HTR-8/SVneo (cell line): ENCODE measurements at places on chromosomes 6 and 20.

DNA sequence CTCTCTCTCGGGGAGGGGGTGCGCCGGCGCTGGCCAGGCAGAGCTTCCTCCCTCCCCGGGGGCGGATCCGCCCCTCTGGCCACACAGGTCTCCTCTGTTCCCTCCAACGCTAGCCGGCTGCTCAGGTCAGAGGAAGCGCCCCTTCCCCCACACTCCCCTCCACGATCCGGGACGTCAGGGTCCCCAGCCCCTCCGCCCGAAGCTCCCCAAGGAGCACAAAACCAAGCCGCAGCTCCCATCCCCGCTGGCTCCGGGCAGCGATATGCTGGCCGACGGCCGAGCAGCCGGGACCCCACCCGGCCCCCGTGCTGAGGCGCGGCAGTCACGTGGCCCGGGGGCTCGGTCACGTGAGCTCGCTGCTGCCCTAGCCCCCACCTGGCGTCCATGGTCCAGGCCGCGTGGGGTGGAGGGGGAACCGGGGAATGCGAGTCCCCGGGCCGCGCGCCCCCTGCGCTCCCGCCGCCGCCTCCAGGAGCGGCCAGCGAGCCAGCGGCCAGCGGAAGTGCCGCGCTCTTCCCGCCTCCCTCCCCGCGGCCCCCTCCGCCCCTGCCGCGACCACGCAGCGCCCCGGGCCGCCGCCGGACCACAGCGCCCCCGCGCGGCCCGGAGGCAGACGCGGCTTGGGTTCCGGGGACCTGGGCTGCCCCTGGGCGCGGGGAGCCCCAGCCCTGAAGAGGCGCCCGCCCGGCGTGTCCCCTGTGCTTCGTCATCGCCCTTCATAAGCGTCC lies at the start of gene SLC35B2:
Gene SLC35B2, minus strand, starts transcription at position 504 of the 728 bp plus-strand sequence. Its CDS starts 118 bp downstream, at position 386.
- DNase-seq, result peak; percentile 75

DNA sequence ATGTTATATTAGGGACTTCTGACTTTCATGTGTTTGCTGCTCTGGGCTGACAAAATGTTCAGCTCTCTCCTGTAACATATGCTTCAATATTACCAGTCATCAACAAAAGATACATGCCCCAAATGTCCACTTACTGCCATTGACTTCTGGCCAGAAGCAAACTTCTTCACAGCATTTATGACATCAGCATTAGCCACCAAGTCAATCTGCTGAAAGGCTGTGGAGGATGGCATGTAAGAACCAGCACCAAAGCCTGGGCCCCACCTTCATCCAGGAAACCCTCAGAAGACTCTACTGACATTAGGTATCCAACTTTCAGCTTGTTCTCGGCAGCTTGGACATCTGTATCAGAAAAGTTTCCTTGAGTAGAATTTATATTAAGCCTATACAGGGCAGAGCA lies 595.5 kb downstream of the COL12A1 start:
- no peak for DNase-seq

GRCh38 chr6:12395898-12396297 lies 105.7 kb downstream of the EDN1 start:
- DNase-seq, result no peak

- no peak for DNase-seq
These were observed 53.8 kb upstream of the CCDC28A start for GRCh38 chr6:138719744-138720143.

- DNase-seq, result no peak
These were observed 3.8 kb downstream of the CEBPB start for GRCh38 chr20:50194422-50194830.

DNA sequence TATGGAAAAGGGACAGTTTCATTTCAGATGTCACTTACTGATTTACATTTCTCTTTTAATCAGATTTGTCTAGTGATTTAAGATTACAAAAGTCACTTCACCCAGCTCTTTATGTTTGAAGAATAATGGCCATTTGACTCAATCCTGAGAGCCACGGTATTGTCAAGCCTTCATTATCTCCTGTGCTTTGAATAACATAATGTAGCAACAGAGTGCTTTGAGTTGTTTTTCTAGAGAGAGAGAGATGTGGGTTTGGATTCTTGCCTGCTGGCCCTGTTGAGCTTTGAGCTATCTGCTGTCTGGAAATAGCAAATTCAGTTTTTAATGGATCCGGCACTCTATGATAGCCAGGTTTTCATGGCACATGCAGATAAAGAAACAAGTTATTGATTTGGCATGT lies 478.4 kb upstream of the SOX4 start:
- DNase-seq, result no peak

DNA sequence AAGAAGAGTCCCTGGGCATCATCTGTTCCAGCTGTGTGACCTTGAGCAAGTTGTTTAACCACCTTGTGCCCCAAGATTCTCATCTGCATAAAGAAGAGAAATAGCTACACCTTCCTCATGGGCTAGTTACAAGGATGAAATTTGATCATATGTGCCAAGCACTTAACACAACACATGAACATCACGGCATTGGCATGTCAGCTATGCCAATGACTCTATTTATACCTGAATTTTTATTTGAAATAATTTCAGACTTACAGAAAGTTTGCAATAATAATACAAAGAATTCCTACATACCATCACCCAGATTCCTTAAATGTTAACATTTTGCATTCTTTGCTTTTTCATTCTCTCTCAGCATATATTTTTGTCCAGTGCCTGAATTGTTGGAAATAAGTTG lies 21.0 kb upstream of the TCF15 start:
- DNase-seq, result no peak

- DNase-seq, result no peak
These were observed 259.4 kb upstream of the ECI2 start for GRCh38 chr6:4394786-4395185.

DNA sequence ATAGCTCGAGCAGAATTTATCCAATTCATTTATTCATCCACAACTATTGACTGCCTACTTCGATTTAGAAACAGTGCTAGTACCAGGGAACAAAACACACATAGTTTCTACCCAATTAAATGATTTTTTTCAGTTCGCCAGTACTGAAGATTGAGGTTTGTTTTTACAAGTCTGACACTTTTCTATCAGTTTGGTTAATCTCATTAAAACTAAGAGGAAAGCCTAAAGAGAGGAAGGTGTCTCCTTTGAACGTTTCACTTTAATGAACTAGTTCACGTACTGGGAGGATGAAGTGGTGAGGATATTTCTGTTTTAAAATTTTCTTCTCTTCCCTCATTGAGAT lies 570 bp upstream of the ANKS1A start:
- no peak for DNase-seq

GRCh38 chr20:58360936-58361335 lies 28.1 kb upstream of the VAPB start:
- no peak for DNase-seq

- DNase-seq, result no peak
These were observed 33.7 kb downstream of the PAX1 start for GRCh38 chr20:21739161-21739560.

DNA sequence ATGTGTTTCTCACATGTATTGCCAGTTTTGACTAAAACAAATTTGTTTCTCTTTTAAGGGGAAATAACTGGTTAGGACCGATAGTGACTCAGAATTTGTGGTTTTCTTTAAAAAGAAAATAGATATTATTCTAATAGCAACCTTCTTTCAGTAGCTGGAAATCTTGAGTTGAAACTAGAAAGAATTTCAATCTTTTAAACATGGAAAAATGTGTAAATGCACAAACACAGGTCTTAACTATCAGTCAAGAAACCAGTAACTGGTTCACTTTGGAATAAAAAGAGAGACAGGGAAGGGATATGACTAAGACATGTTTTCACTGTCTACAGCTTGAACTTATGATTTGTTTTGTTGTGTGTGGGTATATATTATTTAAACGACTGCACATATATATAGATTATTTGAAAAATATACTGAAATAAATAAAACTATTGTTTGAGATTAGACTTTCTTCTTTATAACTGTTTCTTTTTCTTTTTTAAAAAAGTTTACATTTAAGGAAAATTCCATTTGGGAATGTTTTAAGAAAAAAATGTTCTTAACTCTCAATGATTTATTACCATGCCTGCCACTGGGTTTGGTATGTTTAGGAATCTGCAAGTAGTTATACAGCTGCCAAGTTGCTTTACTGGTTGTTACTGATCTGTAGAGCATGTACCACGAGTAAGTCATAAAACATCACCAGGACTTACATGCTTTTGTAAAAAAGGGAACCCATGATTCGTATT lies 753.3 kb upstream of the MARCKS start:
- DNase-seq, result peak; percentile 63

DNA sequence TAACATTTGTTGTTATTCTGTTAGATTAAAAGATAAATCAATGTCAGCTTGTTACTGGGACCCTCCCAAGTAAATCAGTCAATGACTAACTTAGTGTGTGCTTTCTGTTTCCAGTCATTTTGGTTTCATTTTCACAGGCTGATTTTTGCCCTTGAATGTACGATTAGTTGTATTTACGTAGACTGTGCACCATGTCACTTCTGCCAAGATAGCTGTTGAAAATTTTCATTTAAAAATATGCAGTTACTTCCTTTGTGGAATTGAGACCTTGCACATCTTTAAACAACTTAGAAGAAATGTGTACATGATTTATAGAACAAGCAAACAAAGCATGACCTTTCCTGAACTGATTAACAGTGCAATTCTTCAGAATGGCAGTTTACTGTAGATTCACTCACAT lies 944.8 kb upstream of the CITED2 start:
- DNase-seq, result peak; percentile 7

GRCh38 chr6:13427801-13428582 lies 59.4 kb downstream of the GFOD1 start:
- DNase-seq, result no peak

DNA sequence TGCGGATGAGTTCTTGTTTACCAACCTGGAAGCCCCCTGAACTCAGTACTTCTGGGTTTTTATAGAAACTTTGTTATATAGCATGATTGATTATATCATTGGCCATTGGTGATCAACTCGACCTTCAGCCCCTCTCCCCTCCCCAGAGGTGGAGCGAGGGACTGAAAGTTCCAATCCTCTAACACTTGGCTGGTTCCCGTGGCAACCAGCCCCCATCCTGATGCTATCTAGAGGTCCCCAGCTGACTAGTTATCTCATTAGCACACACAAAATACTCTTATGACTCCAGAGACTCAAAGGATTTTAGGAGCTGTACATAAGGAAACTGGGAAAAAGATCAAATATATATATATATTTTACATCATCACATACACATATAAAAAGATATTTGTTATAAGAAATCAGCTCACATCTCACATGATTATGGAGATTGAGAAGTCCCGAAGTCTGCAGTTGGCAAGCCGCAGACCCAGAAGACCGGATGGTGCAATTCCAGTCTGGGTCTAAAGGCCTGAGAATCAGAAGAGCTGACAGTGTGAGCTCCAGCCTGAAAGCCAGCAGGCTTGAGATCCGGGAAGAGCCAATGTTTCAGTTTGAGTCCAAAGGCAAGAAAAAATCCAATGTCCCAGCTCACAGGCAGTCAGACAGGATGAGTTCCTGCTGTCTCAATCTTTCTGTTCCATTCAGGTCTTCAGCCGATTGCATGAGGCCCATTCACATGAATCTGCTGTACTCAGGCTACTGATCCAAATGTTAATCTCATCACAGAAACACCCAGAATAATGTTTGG lies 179.3 kb upstream of the DTNBP1 start:
- no peak for DNase-seq

DNA sequence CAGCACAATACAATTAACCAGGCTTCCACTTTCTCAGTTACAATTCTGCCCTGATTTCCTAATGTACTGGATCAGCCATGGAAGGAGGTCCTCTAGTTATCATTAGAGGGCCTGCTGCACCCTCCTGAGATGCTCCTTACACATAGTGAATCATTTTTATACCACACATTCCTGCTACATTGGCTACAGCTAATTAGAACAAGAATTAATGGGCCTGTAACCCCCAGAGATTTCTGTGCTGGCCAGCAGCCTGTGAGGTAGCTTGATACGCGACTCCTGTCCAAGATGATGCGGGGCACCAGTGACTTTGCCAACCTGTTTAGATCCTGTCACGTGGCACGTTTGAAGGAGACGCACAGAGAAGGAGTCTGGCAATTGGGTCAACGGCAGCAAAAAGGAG lies 422.8 kb downstream of the EPM2A start:
- DNase-seq, result no peak

- DNase-seq, result no peak
These were observed 17.2 kb downstream of the LAMP5 start for GRCh38 chr20:9531581-9531980.

DNA sequence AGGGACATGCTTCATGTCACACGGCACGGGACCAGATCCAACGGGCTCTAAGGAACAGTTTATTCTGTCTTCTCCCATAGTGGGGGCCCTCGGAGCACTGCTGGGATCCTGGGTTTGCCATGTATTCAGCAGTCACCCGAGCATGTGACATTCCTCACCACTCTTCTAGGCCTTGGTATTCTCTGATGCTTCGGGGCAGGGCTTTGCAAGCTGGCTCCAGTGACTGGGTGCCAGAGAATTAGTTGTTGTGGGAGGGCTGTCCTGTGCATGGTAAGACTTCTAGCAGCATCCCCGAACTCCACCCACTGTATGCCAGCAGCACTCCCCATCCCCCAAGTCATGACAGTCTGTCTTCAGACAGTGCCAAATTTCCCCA lies 5.4 kb downstream of the CCN5 start:
- DNase-seq, result peak; percentile 98

- peak; percentile 52 for DNase-seq
These were observed 1.1 kb downstream of the PTPRK start for GRCh38 chr6:128519132-128519930.

DNA sequence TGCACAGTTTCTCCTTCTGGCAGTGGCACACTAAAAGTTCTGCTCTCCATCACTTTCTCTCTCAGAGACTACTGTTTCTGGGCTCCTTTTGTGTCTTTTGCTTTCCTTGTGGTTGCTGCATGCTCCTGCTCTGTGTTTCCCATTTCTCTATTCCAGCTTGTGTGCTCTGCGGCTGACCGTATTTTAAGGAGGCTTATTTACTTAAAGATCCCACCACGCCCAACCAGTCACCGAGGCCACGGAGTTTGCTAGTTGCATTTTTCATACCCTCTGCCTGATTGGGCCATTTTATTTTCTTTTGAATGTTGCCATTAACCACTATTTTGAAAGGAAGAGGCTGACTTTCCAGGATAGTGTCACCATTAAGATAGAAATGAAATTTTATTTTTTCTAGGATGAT lies 626.4 kb upstream of the MMS22L start:
- no peak for DNase-seq

DNA sequence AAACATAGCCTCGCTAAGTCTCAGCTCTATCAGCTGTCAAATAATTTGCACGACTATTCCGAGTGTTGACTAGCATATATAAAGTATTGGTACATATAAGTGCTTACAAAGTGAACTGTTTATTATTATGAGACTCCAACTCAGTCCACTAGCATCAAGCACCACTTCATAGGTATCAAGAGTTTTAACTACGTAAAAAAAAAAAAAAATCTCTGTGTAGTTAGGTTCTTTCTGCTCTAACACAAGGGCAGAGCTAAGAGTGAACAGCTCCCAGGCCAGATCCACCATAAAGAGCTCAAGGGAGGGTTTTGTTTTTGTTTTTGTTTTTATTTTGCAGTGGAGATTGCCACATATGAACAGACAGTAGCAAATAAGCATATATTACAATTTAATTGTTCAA lies 309.8 kb upstream of the SGK1 start:
- DNase-seq, result no peak

DNA sequence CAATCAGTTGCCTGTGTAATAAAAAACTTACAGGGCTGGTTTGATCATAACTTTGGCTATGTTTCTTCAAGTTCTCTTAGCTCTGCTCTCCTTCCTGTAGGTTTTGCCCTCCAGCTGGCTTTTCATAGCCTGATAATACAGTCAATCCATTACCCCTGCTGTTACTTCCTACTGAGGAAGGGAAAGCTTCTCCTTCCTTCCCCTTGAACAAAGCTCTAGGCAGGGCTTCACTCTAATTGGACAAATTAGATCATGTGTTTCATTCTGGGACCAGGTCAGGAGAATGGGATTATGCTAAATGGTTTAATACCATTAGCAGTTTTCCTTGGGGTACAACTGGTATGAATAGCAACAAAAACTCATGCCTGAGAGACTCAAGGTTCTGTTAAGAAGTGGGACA lies 106.8 kb upstream of the MCHR2 start:
- DNase-seq, result no peak
